HCEC 1CT (cell line): ENCODE measurements at places on chromosomes 3 and 15.

GRCh38 chr3:195212749-195213375 lies 58.1 kb downstream of the XXYLT1 start:
- no peak for DNase-seq

DNA sequence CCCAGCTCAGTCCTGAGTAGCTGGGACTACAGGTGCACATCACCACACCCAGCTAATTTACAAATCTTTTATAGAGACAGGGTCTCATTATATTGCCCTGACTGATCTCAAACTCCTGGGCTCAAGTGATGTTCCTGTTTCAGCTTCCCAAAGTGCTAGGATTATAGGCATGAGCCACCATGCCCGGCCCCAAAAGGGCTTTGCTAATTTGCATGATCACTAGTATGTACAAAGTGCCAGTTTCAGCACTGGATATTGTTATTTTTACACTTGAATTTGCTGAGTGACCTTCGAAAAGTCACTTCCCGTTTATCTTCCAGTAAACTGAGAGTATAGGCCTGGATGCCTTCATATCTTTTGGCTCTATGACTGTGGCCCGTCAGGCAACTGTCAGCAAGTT lies 12.2 kb downstream of the CLN6 start:
- no peak for DNase-seq

DNA sequence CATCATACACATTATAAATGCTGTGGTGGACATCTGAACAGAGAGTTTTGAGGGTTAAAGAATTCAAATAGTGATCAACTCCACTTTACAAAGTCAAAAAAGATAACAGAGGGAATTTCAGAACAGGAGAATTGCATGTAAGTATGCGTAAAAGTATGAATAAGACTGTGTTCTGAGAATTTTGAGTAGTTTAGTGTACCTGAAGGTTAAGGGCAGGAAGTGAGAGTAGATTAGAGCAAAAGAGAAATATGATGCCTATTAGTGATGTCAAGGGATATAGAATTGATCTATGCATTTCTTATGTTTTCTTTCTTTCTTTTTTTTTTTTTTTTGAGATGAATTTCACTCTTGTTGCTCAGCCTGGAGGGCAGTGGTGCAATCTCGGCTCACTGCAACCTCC lies 53.1 kb downstream of the TP63 start:
- DNase-seq, result no peak

DNA sequence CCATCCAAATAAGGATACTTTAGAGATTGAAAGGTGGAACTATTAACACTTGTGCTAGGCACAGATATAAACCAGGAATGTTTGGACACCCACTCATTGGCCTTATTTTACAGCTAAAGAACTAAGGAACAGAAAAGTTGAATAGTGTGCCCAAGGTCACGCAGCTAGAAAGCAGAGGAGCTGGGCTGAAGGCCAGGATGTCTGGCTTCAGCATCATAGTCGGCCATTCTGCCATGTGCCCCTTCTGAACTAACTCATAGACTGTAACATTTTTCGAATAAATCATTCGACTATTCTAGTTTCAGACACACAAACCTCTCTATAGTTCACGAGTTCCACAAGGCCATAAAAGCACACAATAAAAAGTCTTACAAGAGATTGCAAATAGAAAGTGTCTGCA lies 71.1 kb downstream of the SUMF1 start:
- no peak for DNase-seq

DNA sequence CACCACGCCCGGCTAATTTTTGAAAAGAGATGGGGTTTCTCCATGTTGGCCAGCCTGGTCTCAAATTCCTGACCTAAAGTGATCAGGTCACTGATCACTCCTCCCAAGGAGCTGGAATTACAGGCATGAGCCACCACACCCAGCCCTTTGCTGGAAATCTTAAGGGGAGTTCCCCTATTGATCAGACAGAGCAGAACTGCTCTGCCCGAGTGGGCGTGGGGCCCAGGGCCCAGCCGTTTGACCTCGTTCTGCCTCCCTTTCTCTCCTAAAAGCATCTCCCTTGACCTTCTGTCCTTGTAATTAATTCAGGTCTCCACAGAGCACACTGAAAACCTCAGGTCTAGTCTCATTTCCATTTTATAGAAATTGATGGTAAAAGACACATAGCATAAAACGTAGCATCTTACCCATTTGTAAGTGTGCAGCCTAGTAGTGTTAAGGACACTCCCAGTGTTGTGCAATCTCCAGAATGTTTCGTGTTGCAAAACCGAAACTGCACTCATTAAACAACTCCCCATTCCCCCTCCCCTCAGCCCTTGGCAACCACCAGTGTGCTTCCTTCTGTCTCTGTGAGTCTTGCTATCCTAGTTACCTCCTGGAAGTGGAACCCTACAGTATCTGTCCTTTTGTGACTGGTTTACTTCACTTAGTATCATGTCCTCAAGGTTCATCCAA lies 89.3 kb downstream of the SLCO3A1 start:
- peak; percentile 81 for DNase-seq

DNA sequence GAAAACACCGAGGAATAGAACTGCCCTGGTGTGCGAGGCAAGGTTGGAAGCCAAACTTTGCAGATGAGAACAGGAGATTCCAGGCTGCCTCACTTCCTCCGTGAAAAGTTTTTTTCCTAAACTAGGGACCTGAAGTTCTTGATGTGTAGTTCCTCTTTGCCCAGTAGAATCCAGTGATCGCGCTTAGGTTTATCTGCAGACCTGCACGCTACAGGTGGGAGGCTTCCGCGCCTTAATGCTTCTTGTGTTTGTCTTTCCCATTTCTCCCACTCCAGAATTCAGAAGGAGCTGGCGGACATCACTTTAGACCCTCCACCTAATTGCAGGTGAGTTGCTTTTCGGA lies 5.4 kb downstream of the UBE2E1 start:
- no peak for DNase-seq

DNA sequence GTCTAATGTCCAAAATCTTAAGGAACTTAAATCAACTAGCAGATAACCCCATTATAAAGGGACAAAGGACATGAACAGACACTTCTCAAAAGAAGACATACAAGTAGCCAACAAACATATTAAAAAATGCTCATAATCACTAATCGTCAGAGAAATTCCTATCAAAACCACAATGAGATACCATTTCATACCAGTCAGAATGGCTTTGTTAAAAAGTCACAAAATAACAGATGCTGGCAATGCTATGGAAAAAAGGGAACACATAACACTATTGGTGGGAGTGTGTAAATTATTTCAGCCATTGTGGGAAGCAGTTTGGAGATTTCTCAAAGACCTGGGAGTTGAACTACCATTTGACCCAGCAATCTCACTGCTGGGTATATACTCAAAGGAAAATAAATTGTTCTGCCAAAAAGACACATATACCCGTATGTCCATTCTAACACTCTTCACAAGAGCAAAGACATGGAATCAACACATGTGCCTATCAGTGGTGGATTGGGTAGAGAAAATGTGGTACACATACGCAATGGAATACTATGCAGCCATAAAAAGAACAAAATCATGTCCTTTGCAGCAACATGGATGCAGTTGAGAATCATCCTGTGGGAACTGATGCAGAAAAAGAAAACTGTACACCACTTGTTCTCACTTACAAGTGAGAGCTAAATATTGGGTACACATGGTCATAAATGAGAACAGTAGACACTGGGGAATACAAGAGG lies 78.5 kb downstream of the TCF12 start:
- DNase-seq, result no peak

DNA sequence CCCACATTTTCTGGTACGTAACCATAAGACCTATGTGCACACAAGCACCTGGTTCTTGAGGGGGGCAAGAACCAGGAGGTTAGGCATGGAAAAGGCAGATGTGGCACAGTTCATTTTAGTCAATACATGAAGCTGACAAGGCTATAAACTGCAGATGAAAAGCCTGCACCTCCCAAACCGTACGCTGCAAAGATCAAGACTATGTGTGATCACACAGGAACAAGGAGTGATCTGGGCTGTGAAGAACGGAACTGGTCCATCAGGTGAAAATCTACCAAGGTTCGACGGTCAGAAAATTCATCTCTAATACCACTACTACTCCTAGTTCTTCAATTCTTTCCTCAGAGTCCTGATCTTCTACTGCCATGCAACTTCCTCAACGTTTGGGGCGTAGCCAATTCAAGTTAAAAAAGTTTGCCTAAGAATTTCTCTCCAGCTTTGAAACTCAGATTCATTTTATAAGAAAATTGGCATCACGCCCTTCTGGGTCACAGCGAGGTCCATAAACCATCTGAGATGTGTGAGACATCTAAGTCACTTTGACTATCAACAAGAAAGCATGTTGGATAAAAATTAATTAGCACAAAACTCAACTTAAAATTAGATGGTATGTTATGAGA lies 41.9 kb downstream of the PLD1 start:
- no peak for DNase-seq

DNA sequence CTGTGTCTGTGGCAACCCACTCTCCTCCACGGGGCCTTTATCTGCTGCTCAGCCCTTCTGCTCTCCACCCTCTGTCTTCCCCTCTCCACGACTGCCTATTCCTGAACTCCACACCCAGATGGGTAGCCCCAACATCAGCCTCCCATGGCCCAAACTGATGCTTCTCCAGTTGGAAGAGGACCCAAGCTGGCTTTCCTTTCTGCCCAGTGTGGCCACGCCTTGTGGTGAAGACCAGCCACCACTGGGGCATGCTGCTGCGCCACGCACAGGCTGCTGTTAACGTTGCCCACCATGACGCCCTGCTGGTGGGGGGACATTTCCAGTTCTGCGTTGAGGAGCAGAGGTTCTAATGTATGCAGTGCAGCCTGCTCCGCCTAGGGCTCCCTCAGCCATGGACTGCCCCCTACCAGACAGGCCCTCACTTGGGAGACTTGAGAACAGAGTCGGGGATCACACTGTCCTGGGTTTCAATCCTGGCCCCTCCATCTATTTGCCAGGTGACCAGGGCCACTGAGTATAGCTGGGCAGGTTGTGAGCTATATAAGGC lies 26.9 kb downstream of the CFAP100 start:
- DNase-seq, result no peak

DNA sequence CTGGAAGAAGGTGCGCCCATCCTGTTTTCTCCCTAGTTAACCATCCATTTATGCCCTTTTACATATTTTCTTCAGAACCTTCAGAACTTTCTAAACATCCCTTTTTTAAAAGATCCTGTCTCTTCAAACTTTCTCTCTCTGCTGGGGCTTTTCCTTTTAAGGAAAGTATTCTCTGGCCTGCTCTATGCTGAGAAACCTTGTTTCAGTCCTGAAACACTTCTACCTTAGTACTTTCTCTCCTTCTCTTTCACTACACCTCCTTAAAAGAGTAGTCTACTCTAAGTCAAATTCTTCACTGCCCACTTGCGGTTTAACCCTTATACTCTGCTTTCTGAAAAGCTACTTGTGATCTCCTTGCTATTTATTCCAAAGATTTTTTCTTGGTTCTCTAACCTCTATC lies 65.6 kb upstream of the SLC12A8 start:
- no peak for DNase-seq

- no peak for DNase-seq
These were observed 23.5 kb downstream of the PAQR9 start for GRCh38 chr3:142940000-142940399.

GRCh38 chr3:42276141-42277132 lies 10.5 kb upstream of the CCK start:
- no peak for DNase-seq

- DNase-seq, result no peak
These were observed 1.1 kb upstream of the MINAR1 start for GRCh38 chr15:79430901-79431635.

DNA sequence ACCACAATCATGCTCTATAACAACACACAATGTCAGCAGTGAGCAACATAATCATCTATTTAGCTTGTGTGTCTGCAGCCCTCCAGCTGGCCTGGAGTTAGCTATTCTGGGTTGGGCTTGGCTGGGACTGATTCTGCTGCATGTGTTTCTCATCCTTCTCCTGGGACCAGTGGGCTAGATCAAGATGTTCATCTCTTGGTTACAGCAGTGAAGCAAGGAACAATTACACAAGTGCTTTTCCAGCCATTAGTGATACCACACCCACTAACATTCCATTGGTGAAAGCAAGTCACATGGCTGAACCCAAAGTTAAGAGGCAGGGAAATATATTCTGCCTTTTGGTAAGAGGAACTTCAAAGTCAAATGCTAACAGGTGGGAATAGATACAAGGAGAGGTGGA lies 14.6 kb downstream of the NUDT16 start:
- DNase-seq, result no peak

- DNase-seq, result no peak
These were observed 20.3 kb downstream of the IMPG2 start for GRCh38 chr3:101300073-101300472.

DNA sequence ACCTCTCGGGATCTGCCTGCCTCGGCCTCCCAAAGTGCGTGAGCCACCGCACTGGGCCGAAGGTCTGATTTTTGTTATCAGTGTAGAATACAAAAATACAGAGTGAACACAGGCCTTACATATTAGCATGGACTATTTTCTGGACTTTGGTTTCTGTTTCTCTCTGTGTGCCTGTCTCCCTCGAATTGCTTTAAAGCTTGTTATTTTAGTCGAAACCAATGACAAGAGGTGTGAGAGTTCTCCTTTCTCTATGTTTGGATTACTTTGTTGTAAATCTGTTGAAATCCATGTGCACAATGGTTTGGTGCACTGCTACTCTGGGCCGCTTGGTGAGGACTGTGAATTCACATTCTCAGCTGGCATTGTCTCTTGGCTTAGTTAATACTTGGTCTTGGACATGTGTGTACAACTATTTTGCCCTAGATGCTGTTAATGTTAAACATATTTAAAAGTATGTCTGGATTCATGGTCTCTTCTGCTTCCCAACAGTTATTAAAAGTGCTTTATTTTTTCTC lies 23.9 kb downstream of the MED12L start:
- no peak for DNase-seq
